T-helper 17 cell (primary cell): ENCODE measurements at places on chromosomes 4 and X.

- no peak for DNase-seq
Observed at GRCh38 chrX:10755439-10756334, 135.3 kb upstream of the MID1 start.

- no peak for DNase-seq
Observed at GRCh38 chrX:152038804-152039203, 64.3 kb upstream of the GABRE start.

GRCh38 chr4:184232202-184232601 lies 14.5 kb upstream of the ENPP6 start:
- DNase-seq, result no peak

GRCh38 chr4:93828995-93829819 lies 654 bp downstream of the ATOH1 start:
- DNase-seq, result no peak

DNA sequence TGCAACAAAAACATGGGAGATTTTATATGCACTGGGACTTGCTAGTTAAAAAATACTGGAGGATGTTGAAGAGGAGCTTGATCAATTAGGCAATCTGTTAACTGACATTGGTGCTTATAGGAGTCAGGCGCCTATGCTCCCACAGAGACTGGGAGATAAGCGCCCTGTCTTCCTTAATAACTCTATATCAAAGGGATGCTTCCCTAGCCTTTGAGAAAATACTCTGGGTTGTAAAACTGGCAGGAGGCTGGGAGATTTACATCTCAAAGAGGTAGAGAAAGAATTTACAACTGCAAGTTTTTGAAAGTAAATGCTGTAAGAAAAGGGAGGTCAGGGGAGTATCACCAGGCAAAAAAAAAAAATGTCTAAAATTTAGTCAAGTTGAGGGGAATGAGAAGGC lies 325.4 kb downstream of the PCDH10 start:
- DNase-seq, result no peak

GRCh38 chr4:48660347-48660746 lies 119.7 kb downstream of the FRYL start:
- no peak for DNase-seq

DNA sequence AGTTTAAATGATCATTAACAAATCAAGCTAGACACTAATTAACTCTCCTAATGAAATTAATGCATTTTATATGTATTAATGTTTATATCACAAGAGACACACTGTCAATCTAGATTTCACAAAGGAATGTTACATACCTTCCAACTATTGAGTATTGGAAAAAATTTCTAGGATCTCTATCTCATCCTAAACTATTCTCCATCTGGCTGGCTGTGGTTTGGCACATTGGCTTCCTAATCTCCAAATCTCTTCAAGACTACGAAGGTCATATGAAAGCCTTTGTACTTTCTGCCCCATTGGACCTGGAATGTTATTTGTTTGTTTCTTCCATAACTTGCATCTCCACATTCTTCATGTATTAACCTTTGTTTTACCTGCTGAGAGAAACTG lies 1160.0 kb downstream of the ADGRL3 start:
- DNase-seq, result no peak

GRCh38 chrX:16748425-16748824 lies 29.0 kb downstream of the SYAP1 start:
- DNase-seq, result no peak

GRCh38 chr4:154677300-154677699 lies 64.8 kb upstream of the FGG start:
- DNase-seq, result no peak
